T-helper 17 cell (primary cell): ENCODE measurements at places on chromosomes 5 and 9.

DNA sequence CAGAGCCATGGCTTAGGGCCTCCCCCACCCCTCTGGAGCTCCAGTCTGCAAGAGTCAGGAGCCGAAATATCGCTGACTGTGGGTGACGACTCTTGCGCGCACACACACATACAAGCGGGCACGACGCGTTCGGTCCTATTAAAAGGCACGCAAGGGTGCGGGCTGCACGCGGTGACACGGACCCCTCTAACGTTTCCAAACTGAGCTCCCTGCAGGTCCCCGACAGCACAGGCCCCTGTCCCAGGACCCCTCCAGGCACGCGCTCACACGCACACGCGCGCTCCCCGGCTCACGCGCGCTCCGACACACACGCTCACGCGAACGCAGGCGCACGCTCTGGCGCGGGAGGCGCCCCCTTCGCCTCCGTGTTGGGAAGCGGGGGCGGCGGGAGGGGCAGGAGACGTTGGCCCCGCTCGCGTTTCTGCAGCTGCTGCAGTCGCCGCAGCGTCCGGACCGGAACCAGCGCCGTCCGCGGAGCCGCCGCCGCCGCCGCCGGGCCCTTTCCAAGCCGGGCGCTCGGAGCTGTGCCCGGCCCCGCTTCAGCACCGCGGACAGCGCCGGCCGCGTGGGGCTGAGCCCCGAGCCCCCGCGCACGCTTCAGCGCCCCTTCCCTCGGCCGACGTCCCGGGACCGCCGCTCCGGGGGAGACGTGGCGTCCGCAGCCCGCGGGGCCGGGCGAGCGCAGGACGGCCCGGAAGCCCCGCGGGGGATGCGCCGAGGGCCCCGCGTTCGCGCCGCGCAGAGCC, at the start of gene GRIN1:
Gene GRIN1, plus strand, starts transcription at position 433 of the 746 bp plus-strand sequence. CDS start 333 bp downstream, outside the sequence.
- DNase-seq: no peak

DNA sequence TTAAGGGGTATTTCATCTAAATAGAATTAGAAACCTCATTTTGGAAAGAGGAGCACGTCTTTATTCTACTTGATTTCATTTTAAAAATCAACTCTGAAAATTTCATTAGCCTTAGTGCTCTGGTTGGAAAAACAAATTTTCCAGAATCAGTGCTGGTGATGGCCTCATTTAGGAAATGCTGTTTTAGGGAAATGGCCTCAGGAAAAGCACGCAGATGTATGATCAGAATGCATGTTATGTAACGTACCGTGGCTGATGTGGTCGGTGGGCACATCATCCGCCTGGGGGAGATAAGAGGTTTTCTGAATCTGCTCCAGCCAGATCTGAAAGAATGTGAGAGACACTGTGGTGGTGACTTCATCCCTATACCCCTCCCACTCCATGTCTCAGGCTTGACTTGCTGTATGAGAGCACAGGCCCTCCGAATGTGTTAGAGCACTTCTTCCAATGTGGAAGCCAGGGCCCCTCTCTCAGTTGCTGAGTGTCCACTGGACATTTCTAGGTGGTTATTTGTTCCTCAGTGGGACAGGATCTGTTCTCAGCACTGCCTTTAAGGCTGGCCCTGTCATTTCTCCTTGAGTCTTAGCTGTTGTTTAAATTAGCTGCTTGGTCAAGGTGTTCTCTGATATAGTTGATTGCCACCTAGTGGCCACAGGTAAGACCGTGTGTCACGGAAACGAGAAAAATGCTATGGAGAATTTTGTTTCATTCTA, 96.5 kb downstream of the ARHGAP26 start:
- no peak for DNase-seq

DNA sequence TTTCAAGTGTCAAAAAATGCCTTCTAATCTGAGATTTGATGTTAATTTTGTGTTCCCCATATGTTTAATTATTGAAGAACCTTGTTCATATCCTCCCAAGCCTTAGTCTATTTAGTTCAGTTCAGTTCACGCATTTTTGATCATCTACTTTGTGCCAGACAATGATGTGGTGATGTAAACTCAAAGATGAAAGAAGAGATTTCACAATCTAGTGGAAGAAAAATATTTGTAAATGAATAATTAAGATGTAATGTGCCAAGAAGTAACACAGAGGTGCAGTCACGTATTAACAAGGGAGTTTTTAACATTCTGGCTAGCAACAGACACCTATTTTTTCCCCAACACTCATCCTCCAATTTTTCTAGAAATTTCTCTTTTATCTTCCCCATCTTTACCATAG, 22.1 kb upstream of the KIF2A start:
- DNase-seq: no peak

DNA sequence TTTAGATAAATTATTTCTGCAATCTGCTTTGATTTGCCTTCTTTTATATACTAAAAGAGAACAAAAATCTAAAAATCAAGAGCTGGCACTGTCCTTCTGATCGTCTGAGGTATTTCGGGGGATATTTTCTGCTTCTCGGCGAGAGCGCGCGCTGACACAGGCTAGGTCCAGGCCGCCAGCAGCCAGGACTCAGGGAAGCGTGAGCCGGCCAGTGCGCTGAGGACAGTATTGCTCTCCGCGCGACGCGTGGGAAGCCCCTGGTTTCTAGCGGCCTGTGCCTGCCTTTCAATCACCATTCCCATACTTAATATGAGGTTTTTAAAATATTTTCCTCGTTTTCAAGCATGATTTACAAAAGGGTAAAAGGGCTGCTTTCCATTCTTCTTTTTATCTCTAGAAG, 307.3 kb upstream of the IRX1 start:
- DNase-seq: no peak

GRCh38 chr5:124662181-124662781, 84.2 kb downstream of the ZNF608 start:
- DNase-seq: no peak

GRCh38 chr5:82772281-82772680, 304.9 kb downstream of the TMEM167A start:
- no peak for DNase-seq

DNA sequence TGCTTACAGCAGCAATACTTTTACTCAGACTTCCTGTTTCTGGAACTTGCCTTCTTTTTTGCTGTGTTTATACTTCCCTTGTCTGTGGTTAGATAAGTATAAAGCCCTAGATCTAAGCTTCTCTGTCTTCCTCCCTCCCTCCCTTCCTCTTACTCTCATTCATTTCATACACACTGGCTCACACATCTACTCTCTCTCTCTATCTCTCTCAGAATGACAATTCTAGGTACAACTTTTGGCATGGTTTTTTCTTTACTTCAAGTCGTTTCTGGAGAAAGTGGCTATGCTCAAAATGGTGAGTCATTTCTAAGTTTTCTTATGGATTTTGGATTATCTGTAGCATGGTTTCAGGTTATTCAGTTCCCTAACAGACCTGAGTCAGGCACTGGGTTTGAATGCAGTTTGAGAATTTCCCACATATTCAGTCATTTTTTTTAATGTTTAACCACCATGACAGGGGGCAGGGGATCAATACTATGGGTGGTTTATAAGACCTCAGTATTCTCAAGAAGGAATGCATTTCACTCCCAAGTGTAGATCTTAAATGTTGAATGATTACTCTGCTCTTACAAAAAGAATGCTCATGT, at the start of gene IL7R:
Gene IL7R, plus strand, starts transcription at position 127 of the 587 bp plus-strand sequence. Its CDS starts 87 bp downstream, at position 214.
- DNase-seq: no peak

DNA sequence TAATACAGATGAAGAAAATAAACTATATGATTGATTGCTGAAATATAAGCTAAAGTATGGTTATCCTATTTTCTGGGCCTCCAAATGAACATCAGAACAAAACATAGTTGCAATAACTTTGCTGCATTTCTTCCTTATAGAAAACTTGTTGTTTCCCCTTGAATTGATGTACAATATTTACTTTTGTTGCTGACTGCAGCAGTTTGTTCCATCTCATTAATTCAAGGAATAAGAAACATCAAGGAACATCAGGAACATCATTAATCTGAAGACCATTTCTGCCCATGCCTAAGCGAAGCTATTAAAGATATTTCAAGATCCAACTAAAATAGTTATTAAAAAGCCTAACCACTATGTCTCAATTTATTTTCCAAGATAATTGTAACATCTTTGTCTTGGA, 363.6 kb upstream of the EDIL3 start:
- no peak for DNase-seq

DNA sequence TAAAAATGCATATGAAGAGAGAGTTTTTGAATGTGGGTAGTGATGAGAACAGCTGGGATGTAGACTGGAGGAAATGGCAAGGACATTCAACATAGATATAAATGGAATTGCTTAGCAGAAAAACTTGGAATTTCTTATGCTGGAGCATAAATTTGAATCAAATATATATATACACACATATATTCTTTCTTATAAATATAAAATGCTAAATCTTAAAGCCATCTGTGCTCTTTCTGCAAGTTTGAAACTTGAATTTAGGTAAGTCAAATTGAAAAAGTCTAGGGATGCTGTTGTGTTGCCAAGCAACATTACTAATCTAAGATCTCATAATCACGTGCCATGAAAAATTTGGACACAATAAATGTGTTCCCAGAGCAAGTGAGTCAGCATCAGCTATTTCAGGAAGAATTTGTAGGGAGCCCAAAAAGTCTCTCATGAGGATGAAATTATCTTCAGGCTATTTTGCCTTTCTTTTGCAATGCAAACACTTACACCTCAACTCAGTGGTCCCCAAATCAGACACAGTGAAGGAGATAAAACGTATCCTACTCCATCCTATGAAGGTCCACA, 58.4 kb upstream of the ALDH1A1 start:
- DNase-seq: no peak

DNA sequence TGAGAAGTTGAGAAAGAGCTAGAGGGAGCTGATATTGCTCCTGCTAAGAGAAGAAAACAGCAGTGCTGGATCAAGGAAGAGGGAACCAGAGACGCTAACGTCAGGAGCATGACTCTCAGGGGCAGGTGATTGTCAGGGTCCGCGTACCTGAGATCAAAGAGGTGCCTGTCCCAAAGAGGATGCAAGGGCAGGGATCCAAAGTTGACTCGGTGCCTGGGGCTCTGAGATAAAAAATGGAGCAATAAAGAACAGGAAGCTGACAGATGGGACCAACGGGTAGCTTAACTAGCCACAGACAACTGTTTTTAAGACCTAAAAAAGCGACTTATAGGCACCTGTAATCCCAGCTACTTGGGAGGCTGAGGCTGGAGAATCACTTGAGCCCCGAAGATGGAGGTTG, 517.8 kb downstream of the IRX1 start:
- DNase-seq: no peak

GRCh38 chr5:94694671-94695070, 76.2 kb downstream of the SLF1 start:
- DNase-seq: no peak

GRCh38 chr5:603081-603998, 8.8 kb upstream of the CEP72 start:
- DNase-seq: no peak

GRCh38 chr9:17509701-17510100, 69.2 kb upstream of the SH3GL2 start:
- DNase-seq: no peak
